AG09309 (cell line): ENCODE measurements at places on chromosomes 4 and X.

DNA sequence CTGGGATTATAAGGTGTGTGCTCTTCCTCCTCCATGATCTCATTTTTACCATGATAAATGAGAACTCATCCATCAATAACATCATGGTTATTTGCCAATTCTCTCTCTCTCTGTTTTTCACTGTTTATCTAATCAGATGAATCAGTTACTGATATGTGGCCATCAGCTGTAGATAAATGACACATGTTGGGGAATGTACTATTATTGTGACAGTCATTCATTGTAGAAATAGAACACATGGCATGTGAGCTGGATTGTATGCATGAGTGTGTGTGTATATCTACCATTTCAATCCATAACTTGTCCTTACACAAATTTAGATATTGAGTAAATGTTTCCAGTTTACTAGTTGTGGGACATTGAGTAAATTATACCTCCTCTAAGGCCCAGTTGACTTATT is 53.0 kb downstream of the OSTC start:
- DNase-seq, result no peak

DNA sequence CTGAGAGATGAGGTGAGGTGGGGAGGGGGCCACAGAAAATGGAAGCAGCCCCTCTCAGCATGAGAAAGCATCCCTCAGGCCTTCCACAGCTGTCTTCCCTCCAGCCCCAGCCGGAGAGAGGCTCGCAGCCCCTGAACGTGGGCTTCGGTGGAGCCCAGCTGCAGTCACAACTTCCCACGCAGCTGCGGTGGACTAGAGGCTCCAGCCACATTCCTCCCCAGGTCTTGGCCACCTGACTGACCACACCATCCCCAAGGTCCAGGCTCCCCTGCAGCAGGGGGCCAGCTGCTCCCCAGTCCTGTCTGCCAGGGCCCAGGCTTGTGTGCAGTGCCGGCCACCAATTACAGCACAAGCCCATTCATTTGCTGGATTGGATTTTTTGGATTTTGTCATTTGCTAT is 212.3 kb upstream of the BCOR start:
- DNase-seq, result no peak

DNA sequence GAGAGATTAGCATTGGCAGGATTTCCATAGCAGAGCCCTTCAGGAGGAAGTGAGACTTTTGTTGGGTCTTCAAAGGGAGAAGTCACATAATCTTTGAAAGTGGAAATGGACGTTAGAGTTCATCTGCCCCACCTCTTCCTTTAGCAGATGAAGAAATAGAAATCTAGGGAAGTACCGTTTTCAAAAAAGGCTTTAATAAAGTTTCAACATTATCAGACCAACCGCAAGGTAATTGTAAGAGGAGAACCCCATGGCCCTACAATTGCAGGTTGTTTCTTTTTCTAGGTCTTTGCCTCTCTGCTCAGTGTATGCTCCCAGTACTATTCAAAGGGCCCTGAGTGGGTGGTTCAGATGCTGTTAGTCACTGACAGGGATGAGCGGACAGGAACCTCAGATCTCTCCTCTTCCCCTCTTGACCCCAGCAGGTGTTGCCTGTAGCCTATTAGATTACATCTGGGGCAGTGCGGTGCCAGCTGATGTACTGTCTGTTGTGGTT is 48.6 kb upstream of the AP1S2 start:
- DNase-seq, result no peak

GRCh38 chr4:84965553-84966381 is 723 bp downstream of the WDFY3 start:
- DNase-seq, result no peak

- DNase-seq, result no peak
These were observed 175.4 kb upstream of the MBNL3 start for GRCh38 chrX:132664273-132664672.

DNA sequence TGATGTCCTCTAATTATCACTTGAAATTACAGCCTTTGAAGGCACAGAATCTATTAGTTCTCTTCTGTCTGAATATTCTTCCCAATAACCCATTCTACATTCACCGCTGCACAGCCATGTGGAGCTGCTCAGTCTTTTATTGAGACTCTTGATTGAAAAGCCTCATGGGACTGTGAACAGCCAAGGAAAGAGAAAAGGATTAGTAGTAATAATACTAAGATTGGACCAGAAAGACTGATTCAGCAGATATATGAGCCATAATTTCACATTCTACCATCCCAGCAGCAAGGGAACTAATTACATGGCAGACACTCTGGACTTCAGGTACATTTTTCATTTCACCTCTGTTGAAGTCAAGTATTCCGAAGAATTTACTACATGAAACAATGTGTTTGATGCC is 2471.7 kb downstream of the ARAP2 start:
- DNase-seq, result no peak
